NCI-H1092 (cell line): ENCODE measurements at places on chromosomes 3 and 15.

DNA sequence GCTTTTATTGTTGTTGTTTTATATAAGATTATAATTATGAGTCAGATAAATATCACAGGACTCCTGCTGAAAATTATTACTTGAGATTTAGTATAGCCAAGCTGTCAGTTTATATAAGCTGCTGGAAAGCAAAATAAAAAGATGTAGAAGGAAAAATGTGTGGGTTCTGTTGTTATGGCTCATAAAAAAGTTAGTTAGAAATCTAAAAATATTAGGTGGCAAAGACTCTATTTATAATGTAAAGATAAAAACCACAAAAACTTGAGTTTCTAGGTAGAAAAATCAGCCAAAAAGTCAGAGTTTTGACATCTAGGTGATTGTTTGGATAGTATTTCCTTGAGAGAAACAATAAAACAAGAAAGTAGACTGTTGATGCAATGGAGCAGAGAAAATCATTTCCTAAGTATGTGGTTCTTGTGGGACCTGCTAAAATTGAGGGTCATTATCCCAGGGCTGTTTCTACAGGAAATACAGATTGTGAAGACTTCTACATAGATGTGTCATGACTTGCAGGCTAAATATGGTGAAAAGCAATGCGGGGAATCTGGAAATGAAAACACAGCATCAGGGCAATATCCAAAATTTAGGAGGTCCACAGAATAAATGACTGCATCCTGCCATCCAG lies 1109.6 kb upstream of the CADM2 start:
- DNase-seq: no peak

- DNase-seq: peak; percentile 56
These were observed 38.5 kb downstream of the PYDC2 start for GRCh38 chr3:191499307-191500080.

GRCh38 chr3:149815321-149815720 lies 2.3 kb downstream of the RNF13 start:
- DNase-seq: no peak

DNA sequence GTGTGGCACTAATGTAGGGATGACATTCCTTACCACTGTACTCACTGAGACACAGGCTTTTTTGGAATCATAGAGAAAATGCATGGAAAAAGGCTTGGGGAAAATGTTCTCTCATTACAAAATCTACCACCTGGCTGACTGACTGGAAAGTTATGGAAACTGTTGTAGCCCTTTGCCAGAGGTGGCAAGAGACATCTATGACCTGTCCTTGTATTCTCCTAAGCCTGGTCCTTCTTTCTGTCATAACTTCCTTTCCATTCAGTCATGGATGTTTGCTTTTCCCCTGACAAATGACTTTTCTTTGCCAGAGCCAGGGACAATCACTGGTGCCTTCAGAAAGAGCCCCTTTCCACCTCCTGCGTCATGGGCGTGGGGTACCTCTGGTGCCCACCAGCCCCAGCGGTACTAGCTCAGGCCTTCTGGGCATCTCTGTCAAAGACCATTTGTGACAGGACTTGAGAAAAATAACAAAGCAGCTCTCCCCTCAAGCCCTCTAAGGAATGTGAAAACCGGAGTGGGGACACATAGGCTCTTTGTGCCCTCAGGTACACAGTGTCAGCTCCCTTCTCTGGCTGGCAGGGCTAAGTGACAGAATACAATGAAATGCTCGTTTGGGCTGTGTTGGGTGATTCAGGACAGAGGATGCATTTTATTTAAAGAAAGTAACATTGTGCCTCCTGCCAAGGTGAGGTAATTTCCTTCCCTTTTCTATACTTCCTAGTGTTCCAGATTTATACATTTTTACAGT lies 381.1 kb upstream of the RASGRP1 start:
- no peak for DNase-seq

DNA sequence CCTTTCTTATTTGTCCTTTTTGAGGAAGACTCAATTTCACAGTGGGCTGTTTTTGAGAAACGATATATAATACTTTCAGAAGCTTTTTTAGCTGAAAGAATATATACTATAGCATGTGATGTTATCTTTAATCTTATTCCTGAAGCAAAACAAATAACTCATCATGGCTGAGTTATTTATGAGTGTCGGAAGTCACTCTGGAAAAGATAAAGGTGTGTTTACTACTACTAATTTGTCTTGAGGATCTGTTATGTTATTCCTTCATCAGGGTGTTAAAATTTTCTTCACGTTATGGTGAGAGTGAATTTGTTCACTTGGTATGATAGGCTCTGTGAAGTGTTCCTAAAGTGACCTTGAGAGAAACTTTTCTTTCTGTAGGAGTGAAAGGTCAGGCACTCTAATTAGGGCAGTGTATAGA lies 4.7 kb downstream of the TCF12 start:
- DNase-seq: no peak

- no peak for DNase-seq
These were observed 431.9 kb upstream of the AGTR1 start for GRCh38 chr3:148265841-148266240.

- no peak for DNase-seq
These were observed 530.2 kb upstream of the CBLB start for GRCh38 chr3:106398891-106399600.

- DNase-seq: no peak
These were observed 95.2 kb downstream of the CHSY1 start for GRCh38 chr15:101156509-101157159.

- no peak for DNase-seq
These were observed 123.3 kb upstream of the NANOGP8 start for GRCh38 chr15:35208353-35208752.

DNA sequence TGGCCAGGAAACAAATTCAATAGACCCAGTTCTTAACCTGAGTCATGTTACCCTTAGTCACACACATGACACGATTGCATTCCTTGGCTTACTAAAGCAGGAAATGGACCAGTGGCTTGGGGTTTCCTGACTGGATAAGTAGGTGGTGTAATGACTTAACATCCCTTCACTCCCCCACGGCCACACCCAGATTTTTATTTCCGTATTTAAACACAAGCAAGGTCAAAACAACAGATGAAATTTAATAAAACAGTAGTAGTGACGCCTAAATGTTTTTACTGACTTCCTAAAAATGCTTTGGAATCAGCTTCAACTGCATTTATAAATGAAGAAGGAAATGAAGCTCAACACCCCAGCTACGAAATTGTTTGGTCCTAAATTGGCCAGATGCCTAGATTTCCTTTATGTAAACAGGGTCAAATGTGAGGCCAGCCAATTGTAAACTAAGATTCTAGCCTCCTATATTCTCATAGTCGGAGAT lies 324.3 kb downstream of the CHST2 start:
- no peak for DNase-seq

GRCh38 chr3:177300039-177300833 lies 103.0 kb upstream of the TBL1XR1 start:
- DNase-seq: peak; percentile 62

DNA sequence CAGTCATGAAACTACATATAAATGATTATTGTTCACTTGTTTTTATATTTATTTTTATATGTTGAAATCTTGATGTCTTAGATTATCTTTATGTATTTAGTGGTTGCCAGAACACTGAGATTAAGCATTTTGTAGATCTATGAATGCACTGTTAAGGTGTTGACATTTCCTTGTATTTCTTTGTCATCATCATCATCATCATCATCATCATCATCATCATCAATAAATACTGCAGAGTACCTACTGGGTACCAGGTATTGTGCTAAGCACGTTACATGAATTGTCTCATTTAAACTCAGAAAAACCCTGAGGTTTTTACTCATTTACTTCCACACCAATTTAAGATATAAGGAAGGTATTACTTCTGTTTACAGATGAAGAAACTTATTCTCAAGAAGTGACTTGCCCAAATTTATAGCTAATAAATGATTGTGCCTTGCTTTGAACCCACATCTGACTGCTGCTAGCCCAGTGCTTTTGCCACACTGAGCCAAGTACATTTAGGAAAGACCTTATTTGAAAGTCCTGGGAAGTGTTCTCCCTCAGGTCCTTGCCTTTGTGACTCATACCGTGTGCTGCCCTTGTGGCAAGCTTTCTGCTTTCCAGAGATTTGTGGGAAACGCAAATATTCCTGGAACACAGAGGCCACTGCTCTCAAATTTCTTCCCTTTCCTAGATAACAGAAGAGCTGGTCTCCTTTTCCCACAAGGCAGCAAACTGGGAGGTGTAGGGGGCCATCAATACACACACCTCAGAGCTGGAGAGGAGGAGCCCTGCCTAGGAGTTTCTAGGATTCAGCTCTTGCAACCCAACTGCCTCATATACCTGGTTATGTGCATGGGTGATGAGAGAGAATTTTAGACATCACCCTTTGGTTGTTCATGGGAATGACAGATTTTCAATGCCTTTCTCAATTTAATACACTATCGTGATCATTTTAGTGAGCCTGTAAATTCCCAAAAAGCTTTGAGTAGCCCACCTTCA lies 115.4 kb upstream of the C15orf61 start:
- no peak for DNase-seq

- DNase-seq: peak; percentile 81
These were observed at the start of gene CLSTN2 for GRCh38 chr3:139935016-139935865. Gene CLSTN2, plus strand, starts transcription at chr3:139935185.

GRCh38 chr3:106635826-106636225 lies 741.4 kb upstream of the CCDC54 start:
- DNase-seq: no peak

- DNase-seq: no peak
These were observed 7.5 kb downstream of the KNSTRN start for GRCh38 chr15:40389824-40390595.

DNA sequence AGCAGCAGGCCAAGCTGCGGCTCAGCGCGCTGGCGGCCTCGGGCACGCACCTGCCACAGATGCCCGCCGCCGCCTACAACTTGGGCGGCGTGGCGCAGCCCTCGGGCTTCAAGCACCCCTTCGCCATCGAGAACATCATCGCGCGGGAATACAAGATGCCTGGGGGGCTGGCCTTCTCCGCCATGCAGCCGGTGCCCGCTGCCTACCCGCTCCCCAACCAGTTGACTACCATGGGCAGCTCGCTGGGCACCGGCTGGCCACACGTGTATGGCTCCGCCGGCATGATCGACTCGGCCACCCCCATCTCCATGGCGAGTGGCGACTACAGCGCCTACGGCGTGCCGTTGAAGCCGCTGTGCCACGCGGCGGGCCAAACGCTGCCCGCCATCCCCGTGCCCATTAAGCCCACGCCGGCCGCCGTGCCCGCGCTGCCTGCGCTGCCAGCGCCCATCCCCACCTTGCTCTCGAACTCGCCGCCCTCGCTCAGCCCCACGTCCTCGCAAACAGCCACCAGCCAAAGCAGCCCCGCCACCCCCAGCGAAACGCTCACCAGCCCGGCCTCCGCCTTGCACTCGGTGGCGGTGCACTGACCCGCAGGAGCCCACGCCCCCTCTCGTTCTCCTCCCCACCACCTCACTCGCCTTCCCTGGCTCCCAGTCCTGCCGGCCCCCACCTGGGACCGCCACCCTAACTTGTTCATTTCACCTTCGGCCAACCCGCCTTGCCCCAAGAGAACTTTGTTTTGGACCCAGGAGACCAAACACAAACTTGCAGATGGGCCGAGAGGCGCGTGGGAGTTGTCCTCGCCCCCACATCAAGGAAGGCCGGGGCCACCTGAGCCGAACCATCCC lies 1.5 kb downstream of the FOXB1 start:
- DNase-seq: no peak

DNA sequence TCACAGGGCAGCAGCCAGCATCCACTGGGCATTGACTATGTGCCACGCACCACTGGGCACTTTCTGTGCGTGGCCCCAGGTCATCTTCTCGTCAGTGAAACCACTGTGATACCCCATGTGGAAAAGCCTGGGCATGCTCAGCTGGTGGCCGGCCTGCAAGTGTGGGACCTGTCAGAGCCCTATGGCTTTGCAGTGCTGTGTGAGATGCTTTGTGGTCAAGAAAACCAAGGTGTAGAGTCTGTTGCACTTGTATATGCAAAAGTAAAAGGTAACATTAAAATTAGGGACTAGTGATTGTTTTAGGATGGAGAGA lies 69.5 kb downstream of the PGPEP1L start:
- no peak for DNase-seq

GRCh38 chr3:20322085-20322484 lies 136.1 kb upstream of the SGO1 start:
- no peak for DNase-seq

DNA sequence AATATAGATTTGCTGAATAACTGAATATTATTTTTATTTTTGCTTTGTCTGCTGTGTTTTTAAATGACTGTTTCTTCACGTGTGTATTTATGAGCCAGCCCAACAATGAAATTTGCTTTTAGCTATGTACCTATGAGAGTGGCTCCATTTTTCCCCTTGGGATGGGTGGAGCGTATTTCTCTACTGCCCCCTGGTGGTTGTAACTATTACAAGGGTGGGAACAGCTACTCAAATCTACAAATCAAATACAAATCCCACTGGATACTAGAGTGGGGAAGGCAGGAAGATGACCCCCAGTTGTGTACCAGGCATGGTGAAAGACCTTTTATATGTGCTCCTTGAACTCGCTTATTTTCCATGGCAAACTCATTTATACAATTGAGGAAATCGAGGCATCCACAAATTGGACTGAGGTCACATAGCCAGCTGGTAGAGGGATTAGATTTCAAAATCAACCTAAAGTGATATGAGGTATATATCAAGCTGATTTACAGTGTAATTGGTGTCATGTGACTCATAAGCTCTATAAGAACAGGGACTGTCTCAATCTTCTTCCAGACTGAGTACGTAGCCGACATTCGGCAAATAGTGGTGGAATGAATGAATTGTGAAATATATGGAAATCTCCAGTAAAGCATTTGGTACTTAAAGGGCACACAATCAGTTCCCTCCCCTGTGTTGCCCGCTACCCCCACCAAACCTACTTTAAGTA lies 69.5 kb upstream of the VEPH1 start:
- peak; percentile 34 for DNase-seq

DNA sequence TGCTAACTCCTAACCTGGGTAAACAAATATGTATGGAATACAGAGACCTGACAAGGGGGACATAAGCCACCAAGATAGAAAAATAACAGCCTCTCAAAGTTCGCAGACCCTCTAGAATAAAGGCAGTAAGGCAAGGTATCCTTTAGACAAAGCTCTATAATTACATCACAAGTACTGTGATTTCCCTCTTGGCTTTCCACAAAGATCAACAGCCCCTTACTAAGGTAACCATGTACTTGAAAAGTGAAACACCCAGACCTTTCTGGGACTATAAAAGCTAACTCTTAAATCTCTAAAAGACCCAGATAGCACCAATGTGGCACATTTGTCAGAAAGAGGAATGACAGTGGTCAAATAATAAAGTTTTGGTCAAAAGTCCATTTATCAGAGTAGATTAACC lies 51.9 kb downstream of the TBL1XR1 start:
- no peak for DNase-seq

GRCh38 chr3:112114576-112115160 lies 18.4 kb downstream of the GCSAM start:
- no peak for DNase-seq

DNA sequence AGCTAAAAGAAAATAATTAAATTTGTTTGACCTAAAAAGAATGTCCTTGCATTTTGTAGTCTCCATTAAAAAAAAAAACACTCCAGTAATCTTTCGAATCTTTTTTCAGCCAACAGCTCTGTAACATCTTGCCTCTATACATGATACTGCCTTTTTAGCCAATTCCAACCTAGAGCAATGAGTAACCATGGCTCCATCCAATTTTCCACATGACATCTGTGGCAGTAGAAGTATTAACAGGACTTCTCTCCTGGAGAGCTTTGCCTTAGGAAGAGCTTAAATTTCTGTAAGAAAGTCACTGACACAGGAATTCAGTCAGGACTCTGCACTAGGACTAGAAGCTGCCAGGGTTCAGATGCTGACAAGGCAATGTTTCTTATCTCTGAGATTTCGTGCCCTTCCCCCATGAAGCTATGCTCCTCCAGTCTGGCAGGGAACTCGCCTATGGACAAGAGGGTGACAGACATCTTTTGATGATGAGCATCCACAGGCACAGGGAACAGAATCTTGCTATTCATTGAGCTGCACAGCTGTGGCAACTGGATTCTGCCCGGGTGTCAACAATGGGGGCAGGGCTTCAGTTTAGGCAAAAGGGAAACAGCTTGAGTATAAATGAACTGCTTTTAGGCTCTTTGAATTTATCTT lies 81.8 kb downstream of the ALCAM start:
- DNase-seq: no peak
